CD8-positive, alpha-beta memory T cell (primary cell): ENCODE measurements at places on chromosomes 11 and 22. TPM values are rescaled to one million over a fixed set of nuclear protein-coding genes. Genes with fewer than 3 reads are reported as not detected.

C22orf42 gene
- total RNA-seq: not detected

GRCh38 chr11:68388595-68389198 lies 71.9 kb upstream of the PPP6R3 start:
- no peak for DNase-seq
- no peaks in the 10 kb centered on the region for H3K4me1 ChIP-seq
- H3K27me3 ChIP-seq: no peaks in the 10 kb centered on the region
- no peaks in the 10 kb centered on the region for H3K36me3 ChIP-seq

PHF21B gene
- total RNA-seq: not detected

BTG4 gene
- total RNA-seq: not detected

DNA sequence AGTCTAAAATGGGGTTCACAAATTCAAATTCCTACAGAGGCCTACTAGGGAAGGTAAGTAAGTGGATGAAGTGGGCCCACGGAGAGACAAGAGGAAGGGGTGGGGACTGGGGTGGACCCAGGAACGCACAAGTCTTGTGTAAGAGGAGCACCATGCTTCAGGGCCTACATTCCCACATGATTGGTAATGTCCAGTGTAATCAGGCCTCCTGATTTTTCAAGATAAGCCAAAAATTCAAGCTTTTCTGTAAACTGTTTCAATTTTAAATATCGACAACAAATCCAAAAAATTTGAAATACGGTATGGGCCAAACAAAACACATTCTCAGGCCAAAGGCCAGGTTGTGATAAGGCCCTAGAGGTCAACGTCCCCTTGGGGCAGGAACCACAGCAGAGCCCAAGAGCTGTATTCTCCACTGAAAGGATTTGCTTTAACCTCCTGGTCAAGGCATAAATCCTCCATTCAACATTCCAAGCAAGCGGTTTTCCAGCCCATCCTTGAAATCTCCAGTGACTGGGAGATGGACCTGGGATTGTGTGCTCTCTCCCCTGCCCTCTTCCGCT lies 116.4 kb downstream of the TRIM29 start:
- no peaks in the 10 kb centered on the region for H3K4me1 ChIP-seq
- no peak overlapping the region for H3K27ac ChIP-seq
- H3K27me3 ChIP-seq: peaks cover 5% of the 10 kb centered on the region
- no peaks in the 10 kb centered on the region for H3K36me3 ChIP-seq
- no peak overlapping the region for H3K4me3 ChIP-seq
- no peak for DNase-seq

DNA sequence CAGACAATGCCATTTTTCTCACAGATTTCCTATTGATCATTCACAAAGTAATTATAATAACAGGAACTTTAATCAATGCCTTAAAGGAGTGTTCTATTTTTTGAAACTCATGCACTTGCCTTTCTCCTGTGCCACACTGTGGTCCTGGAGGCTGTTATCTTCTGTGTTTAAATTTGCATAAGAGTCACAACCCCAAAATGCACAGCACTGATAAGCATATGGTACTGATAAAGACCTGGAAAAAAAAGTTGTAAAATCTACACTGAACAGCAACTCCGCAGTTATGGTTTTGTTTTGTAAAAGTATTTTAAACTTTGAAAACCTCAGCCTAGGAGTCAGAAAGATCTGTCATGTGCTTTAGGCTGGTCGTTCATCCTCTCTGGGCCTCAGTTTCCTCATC lies 9.1 kb upstream of the CCDC34 start:
- no peak overlapping the region for H3K4me3 ChIP-seq
- H3K27me3 ChIP-seq: no peaks in the 10 kb centered on the region
- DNase-seq: no peak

GRCh38 chr22:36156119-36156514 lies 4.4 kb downstream of the APOL3 start:
- no peaks in the 10 kb centered on the region for H3K27me3 ChIP-seq
- DNase-seq: no peak
- H3K4me1 ChIP-seq: peaks cover 86% of the 10 kb centered on the region
- peaks cover 12% of the 10 kb centered on the region for H3K36me3 ChIP-seq
- peak overlapping the region; percentile 71 for H3K27ac ChIP-seq
- H3K4me3 ChIP-seq: peak overlapping the region; percentile 66
